ENCODE measurements at places on chromosomes 2 and 18.
A peak's percentile ranks its signal among the peaks of the same experiment; 100 is the strongest.

DNA sequence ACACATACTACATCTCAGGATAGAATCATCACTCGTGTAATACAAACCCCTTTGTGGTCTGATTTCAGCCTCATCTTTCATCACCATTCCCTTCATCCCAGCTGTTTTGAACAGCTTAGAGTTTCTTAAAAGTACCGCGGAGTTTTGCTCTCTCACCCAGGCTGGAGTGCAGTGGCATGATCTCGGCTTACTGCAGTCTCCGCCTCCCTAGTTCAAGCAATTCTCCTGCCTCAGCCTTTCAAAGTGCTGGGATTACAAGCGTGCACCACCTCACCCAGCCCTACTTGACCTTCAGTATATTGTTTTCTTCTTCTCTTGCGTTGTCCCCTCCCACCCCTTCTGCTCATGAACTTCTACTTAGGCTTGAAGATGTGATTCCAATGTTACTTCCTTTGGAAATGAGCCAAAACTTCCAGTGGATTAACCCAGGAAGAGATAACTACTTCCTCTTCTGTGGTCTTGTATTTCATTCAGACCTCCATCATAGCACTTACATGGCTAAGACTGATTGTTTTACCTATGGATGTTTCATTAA is 15.8 kb downstream of the ERLEC1 start:
- no peak for DNase-seq

DNA sequence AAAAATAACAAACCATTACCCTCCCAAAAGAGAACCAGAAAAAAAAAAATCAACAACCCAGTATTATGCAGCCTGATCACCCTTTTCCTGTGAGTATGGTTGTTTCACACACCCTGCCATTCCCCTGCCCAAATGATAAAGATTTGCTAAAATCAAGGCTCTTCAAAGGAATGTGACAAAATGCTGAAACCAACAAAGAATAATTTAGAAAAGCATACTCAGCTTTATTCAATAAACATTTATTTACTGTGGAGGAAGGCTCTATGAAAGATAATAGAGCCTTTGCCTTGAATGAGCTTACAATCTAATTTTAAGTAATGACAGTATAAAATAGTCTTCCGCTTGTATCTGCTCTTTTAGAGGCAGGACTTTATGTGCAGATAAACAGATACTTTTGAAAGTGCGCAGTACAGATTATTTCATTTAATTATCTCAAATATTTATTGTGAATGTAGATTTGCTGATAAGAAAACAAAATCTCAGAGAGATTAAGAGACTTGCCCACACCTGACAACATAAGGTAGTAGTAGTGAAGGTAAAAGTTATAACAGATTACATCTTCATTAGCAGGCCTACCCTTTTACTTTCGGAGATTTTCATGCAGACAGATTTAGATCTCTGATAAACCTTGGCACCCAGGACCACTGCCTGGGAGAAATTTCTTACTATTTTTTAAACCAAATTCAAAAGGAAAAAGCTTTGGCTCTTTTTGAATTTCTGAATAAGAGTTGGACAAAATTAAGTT is 211.9 kb downstream of the SRBD1 start:
- DNase-seq: no peak

GRCh38 chr18:58341916-58342315 is 287.0 kb downstream of the ALPK2 start:
- no peak for DNase-seq

- DNase-seq: no peak
Measured at GRCh38 chr2:37593694-37594093, 77.7 kb downstream of the CDC42EP3 start.

DNA sequence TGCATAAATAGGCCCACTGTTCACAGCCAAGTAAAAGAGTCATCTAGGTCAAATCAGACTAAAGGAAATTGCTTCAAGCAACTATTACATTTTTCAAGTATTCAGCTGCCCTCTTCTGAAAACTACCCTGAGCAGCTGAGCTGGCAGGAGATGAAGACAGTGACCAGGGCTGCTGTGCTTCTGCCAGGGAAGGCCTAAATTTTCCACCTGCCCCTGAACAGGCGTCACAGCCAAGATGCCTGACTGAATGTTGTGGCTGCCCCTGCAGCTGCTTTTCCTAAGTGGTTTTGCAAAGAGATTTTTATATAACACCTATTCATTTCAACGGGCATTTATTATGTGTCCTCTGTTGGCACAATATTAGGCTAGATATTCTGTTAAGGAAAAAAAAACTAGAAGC is 96.7 kb upstream of the RPE start:
- DNase-seq: no peak

DNA sequence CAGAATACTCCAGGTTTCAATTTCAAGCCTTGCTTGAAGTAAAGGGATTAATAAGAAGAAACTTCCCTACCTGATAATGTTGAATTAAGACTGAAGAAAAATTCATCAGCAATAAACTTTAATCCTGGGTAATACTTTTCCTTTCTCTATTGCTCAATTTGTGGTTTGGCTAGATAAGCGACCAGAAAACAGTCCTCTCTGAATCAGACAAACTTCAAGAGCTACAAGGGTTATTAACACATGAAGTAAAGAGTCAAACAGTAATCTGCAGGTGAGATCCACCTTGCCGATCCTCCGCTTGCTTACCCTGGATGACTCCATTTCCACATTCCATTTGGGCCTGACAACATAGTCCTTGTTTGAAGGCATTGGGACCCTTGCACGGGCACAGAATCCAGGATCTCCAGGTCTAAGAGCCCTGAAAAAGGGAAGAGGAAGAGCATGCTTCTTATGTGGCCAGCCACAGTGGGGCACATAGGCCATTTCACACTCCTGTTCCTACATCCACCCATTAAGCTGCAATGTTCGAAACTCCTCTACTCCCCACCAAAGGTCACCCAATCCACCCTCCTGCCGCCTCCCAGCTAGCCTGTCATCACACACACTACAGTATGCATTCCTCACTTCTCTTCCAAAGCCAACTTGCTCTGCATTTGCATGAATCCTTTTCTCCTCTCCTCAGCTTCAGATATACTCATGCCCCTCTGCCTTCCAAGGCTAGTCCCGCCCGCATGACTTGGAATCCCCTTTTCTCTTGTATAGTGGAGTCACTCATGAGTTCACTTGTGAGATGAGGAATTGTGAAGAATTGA is 39.8 kb downstream of the IWS1 start:
- DNase-seq: peak; percentile 43

GRCh38 chr2:63372549-63372948 is 215.7 kb downstream of the WDPCP start:
- DNase-seq: no peak

- DNase-seq: no peak
Measured at GRCh38 chr2:235267251-235267650, 226.6 kb upstream of the AGAP1 start.

- no peak for DNase-seq
Measured at GRCh38 chr2:137237055-137237454, 471.7 kb downstream of the THSD7B start.

DNA sequence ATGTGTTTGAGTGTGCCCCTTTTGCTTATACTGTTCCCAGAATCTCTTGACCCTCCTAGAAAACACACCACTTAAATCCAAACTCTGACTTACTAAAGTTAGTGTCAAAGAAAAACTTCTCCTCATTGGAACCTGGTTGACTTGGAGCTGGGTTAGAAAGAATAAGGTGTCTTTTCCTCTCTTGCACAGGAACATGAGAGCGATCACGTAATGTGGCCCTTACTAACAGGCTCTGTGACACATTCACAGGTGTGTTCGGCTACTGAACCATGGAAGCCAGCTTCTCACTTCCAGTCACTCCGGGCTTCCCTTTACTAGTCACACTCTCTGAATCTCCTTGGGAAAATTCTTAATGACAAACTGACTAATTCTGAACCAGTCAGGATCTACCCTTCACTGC is 5.4 kb upstream of the POU3F3 start:
- DNase-seq: no peak

DNA sequence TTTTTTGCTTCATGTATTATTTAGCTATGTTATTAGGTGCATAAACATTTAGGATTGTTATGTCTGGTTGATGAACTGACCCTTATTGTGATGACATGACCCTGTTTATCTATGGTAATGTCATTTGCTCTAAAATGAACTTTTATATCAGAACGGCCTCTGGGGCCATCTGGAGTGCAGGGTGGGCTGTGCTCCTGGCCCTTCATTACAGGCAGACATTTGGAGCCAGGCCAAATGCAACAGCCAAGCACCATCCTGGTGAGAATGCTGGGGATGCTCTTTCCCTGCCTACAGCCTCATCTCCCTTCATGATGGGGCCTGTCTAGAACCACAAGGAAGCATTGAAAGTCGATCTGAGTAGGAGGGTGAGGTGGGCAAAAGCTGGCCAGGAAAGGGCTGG is 38.0 kb downstream of the HJURP start:
- DNase-seq: no peak

DNA sequence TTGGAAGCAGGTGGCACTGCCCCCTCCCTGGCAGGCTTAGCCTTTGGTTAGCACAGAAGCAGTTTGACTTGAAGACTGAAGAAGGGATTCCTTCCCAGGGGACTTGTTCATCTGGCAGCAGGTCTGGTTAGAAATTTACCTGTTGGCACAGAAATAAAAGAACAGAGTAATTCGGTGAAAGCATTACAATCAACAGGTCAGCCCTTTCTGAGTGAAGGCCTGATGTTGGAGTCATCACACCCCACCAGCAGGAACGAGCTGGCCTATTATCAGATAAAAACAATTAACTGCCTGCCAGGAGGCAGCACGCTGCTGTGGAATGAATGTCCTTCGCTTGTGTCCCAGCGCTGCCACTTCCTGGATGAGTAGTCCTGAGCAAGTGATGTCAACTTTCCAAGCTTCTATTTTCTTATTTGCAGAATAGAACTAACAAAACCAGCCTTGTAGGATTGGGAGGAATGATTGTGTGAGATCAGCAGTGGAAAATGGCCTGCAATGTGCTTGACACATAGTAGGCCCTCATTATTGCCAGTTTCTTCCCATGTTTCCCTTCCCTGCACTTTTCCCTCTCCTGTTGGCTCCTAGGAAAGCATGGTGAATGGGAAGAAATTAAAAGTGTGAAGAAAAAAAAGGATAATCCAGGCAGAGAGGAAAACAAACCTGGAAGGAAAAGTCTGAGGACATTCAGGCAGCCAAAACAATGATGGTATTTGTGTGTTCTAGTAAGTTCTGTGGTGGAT is 29.0 kb downstream of the LGALSL start:
- no peak for DNase-seq

Data from OCI-M1 (cell line).